Ascending aorta (tissue), 2 donors: ENCODE measurements at places on chromosomes 7 and 10.

DNA sequence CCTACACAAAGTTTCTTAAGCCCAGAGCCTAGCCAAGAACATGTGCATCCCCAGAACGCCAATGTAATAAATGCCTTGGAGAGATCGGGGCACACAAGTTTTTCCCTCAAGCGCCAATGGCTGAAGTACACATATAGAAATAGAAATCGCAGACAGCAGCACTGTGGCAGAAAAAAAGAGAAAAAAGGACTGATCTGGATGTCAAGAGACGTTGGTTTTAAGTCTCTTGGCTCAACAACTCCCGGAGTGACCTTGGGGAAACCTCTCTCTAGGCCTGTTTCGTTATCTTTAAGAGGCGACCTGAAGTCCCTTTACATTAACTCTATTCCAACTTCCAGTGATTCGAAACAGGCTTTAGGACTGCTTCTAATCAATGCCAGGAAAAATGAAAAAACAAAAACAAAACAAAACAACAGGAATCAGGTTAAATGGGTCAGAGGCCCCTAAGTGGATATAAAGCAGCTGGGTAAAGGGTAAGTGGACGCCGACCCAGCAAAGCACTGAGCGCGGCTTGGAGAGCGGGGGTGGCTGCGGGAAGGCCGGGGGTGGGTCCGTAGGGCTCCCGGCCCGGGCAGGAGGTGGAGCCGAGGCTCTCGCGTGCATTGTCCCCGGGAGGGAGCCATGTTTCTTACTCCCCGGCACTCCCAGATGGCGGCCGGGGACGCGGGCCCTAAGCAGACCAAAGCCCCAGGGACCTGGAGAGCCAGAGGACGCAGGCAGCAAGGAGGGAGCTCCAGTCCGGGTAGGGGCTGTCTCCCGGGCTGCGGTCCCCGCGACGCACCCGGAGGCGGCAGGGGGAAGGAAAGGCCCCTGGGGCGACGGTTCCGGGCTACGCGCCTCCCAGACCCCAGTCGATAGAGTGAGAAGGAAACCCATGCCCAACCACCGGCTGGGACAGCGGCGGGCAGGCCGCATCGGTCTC lies 757 bp downstream of the EIF3A start:
- H3K27ac ChIP-seq, result peak overlapping the region; percentile 96
- H3K36me3 ChIP-seq, result no peaks in the 10 kb centered on the region
- peak overlapping the region; percentile 92 for H3K4me3 ChIP-seq
- peak; percentile 84 for DNase-seq
- H3K4me1 ChIP-seq, result no peaks in the 10 kb centered on the region

GRCh38 chr7:80883154-80884025 lies 35.5 kb downstream of the SEMA3C start:
- DNase-seq, result no peak
- H3K4me1 ChIP-seq, result peaks cover 12% of the 10 kb centered on the region
- H3K27me3 ChIP-seq, result no peaks in the 10 kb centered on the region
- H3K4me3 ChIP-seq, result no peak overlapping the region
- H3K36me3 ChIP-seq, result no peaks in the 10 kb centered on the region
- peak overlapping the region; percentile 68 for H3K27ac ChIP-seq

- no peak for DNase-seq
- H3K27ac ChIP-seq, result peak overlapping the region; percentile 77
- no peaks in the 10 kb centered on the region for H3K4me1 ChIP-seq
- no peaks in the 10 kb centered on the region for H3K27me3 ChIP-seq
- H3K4me3 ChIP-seq, result no peak overlapping the region
Observed at GRCh38 chr10:43863859-43864591, 215.3 kb upstream of the ZNF32 start.

GRCh38 chr10:14397066-14397465 lies 66.3 kb upstream of the FRMD4A start:
- H3K4me3 ChIP-seq, result no peak overlapping the region
- H3K36me3 ChIP-seq, result no peaks in the 10 kb centered on the region
- H3K27ac ChIP-seq, result peak overlapping the region; percentile 27
- H3K27me3 ChIP-seq, result no peaks in the 10 kb centered on the region
- no peaks in the 10 kb centered on the region for H3K4me1 ChIP-seq

GRCh38 chr10:118798231-118798662 lies 43.5 kb upstream of the CACUL1 start:
- DNase-seq, result no peak
- H3K4me1 ChIP-seq, result no peaks in the 10 kb centered on the region
- no peak overlapping the region for H3K27ac ChIP-seq
- H3K4me3 ChIP-seq, result no peak overlapping the region
